ENCODE measurements at places on chromosomes 2 and 18.

GRCh38 chr2:143759455-143759854 lies 630.2 kb downstream of the ARHGAP15 start:
- no peak for DNase-seq

- no peak for DNase-seq
These were observed 295.4 kb downstream of the ZEB2 start for GRCh38 chr2:144224472-144224871.

GRCh38 chr2:219661197-219661954 lies 33.9 kb downstream of the SLC4A3 start:
- peak; percentile 42 for DNase-seq

DNA sequence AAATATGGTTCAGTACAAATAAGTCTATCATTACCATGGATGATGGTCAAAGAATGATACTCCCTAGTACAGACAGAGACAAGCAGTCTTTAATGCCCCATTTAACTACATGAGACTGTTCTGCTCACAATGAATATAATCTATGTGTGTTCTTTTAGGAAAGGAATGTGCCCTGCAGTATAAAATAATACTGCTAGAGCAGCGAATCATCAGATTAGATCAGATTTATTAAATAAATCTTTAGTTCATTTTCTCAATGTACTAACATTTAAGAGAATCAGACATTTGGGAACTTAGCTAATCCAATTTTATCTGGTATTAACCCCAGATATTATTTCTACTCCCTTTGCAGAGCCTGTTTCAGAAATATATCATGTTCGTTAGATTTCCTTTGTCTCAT lies 272.0 kb upstream of the GCFC2 start:
- no peak for DNase-seq

GRCh38 chr2:138112536-138112935 lies 148.3 kb downstream of the HNMT start:
- peak; percentile 30 for DNase-seq

- no peak for DNase-seq
These were observed 403.9 kb downstream of the SPAG16 start for GRCh38 chr2:213688133-213688532.

- DNase-seq, result no peak
These were observed 40.8 kb upstream of the CFAP36 start for GRCh38 chr2:55478610-55479304.

- DNase-seq, result no peak
These were observed 760.0 kb downstream of the METTL4 start for GRCh38 chr18:1811282-1811681.

DNA sequence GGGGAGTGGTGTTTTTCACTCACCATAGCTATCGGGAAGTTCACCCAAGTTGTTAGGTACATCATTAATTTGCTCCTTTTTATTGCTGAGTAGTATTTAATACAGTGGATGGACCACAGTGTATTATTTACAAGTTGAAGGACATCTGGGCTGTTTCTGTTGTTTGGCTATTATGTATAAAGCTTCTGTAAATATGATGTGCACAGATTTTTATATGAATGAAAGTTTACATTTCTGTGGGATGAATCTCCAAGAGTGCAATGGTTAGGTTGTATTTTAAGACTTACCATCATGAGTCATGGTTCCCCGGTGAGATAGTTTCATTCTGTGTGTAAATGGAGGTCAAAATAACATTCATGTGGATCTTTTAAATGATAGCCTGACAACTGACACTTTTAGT lies 337.4 kb downstream of the PTPRM start:
- peak; percentile 72 for DNase-seq

- DNase-seq, result no peak
These were observed at the start of gene RTP5 for GRCh38 chr2:241869087-241869961. TSS of gene RTP5 (plus strand) at chr2:241869729. CDS start at chr2:241869757, 28 bp downstream.

DNA sequence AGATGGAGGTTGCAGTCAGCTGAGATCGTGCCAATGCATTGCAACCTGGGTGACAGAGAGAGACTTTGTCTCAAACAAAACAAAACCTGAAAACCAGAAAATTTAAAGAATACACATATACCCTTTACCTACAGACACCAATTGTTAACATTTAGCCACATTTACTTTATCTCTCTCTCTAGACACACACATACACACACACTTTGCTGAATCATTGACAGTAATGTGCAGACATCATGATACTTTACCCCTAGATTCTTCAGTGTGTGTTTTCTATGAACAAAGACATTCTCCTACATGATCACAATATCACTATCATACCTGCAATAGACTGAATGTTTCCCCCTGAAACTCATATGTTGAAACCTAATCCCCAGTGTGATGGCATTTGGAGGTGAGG lies 10.2 kb upstream of the CFLAR start:
- DNase-seq, result no peak

- DNase-seq, result no peak
These were observed 239.8 kb downstream of the TFCP2L1 start for GRCh38 chr2:121045245-121045644.

DNA sequence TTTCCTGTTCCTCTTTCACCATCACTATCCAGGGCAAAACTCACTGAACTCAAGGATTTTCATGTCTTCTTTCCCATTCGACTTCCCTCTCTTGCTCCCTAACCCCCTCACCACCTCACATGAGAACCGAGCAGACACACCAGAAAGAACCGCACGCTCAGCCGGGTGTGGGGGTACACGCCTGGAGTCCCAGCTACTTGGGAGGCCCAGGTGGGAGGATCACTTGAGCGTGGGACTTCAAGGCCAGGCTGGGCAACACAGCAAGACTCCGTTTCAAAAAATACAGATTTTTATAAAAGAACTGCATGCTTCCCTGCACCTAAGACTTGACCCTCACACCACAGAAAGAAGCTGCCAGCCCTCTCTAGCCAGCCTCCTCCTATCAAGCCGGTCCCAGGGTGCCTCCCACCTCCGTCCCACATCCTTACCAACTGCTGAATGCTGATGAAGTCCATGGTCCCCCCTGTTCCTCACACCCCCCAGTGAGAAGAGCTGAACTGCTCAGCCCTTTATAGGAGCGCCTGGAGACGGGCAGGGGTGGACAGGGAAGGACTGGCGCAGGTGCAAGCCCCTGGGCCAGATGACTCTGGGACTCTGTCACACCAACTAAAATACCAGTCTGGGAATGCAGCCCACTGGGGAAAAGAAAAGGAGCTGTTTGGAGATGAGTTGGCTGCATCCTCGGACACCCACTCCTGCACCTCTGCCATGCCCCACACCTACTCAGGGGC lies at the start of gene ANKRD23:
Gene ANKRD23 (minus strand): TSS at position 484 of the 731 bp plus-strand sequence. CDS start 29 bp downstream, at position 455.
- DNase-seq, result no peak

- DNase-seq, result no peak
These were observed 2.9 kb downstream of the SUCLG1 start for GRCh38 chr2:84456156-84456555.

- DNase-seq, result no peak
These were observed 923.8 kb downstream of the LRP1B start for GRCh38 chr2:141207036-141207385.

- DNase-seq, result peak; percentile 56
These were observed 4.1 kb downstream of the TGFBRAP1 start for GRCh38 chr2:105325389-105325963.

DNA sequence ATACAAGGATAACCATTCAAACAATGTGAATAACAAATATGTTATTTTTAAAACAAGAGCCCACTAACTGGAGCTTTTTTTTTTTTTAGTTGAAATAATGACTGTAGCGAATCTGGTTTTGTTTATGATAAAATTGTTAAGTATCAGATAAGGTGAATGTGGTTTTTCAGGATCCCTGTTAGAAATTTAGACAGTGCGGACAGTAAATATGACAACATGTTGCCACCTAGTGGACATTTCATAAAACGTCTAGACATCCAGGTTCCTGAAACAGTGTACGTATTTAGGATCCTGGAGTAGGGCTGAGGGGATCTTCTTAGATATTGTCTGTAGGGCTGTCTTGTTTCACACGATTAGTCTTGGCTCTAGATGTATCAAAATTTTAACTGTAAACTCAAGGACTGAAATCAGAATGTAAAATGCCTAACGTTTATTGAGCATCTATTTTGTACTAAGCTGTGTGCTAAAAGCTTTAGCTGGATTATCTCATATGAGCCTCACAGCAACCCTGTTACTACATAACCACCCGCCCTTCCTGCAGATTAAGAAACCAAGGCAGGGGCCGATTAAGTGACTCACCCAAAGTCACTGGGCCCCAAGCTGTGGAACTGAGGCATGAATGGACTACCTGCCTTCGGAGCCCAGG lies 23.9 kb upstream of the CCDC68 start:
- DNase-seq, result peak; percentile 66

GRCh38 chr2:23021311-23022120 lies 363.5 kb upstream of the KLHL29 start:
- no peak for DNase-seq

DNA sequence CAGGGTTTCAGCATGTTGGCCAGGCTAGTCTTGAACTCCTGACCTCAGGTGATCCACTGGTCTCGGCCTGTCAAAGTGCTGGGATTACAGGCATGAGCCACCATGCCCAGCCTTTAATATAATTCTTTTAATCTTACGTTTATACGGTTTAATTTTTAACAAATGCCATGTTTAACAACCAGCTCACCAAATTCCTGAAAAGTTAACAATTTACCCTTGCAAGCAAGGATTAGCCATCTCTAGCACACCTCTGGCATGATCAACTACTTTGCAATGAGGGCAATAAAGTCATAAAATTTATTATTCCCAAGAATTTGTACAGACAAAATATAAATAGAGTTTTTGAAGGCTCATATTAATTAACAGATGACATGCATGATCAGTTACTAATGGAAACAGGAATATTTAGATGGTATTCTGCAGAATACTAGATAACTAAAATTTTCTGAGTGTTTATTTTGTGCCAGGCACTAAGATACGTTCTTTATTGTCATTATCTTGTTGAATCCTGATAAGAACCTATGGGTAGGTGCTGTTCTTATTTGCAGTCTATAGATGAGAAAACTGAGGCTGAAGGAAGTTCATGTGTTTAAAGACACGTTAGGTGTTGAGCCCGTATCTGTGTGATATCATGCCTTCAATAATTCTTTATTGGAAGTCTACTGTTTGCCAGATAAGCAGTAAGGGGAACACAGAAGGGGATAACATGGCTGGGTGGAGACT lies 190.1 kb downstream of the CDCA7 start:
- no peak for DNase-seq

GRCh38 chr2:112627060-112628040 lies 18.4 kb upstream of the SLC20A1 start:
- DNase-seq, result peak; percentile 95

GRCh38 chr18:21309248-21309647 lies 67.2 kb downstream of the GREB1L start:
- DNase-seq, result no peak

GRCh38 chr2:138415985-138416384 lies 85.6 kb upstream of the SPOPL start:
- peak; percentile 12 for DNase-seq

GRCh38 chr18:35343936-35344735 lies at the start of gene ZNF24:
TSS of gene ZNF24 (minus strand) at chr18:35344420. CDS start at chr18:35340650, 3,770 bp downstream.
- DNase-seq, result peak; percentile 92

DNA sequence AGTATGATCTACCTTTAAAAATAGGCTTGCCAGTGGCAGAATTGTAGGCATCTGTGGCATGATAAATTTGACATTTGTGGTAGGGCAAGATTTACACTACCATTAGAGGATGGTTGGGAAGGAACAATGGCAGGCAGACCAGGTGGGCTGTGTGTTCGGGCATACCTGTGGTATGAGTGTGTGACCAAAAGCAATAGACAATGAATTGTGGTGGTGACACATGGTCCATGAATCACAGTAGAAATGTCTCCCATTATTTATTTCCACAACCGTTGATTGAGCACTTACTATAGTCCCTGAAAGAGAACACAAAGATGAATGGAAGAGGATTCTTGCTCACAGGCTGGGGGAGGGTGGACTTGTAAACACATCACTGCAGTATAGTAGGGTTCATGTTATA lies 29.9 kb upstream of the RUFY4 start:
- DNase-seq, result no peak

DNA sequence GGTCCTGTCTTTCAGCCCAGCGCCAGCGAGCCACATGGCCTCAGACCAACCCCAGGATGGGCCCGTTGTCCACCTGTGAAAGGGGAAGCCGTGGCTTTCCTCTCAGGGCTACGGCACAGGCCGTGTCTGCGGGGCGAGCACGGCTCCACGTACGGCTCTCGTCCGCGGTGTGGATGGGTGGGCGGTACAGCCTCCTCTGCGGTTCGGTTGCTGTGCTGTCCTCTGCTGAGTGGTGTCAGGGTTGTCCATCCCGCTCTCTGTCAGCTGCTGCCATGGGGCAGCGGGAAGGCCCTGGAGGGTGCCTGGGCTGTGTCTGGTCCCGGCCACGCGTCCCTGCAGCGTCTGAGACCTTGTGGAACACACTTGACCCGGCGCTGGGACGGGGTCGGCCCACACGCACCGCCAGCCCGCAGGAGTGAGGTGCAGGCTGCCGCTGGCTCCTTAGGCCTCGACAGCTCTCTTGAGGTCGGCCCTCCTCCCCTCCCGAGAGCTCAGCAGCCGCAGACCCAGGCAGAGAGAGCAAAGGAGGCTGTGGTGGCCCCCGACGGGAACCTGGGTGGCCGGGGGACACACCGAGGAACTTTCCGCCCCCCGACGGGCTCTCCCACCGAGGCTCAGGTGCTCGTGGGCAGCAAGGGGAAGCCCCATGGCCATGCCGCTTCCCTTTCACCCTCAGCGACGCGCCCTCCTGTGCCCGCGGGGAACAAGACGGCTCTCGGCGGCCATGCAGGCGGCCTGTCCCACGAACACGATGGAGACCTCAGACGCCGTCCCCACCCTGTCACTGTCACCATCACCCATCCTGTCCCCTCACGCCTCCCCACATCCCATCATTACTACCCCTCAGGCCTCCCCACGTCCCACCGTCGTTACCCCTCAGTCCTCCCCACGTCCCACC lies 128.7 kb downstream of the NFATC1 start:
- DNase-seq, result no peak

- no peak for DNase-seq
These were observed 94.9 kb downstream of the PXDN start for GRCh38 chr2:1649103-1650084.

DNA sequence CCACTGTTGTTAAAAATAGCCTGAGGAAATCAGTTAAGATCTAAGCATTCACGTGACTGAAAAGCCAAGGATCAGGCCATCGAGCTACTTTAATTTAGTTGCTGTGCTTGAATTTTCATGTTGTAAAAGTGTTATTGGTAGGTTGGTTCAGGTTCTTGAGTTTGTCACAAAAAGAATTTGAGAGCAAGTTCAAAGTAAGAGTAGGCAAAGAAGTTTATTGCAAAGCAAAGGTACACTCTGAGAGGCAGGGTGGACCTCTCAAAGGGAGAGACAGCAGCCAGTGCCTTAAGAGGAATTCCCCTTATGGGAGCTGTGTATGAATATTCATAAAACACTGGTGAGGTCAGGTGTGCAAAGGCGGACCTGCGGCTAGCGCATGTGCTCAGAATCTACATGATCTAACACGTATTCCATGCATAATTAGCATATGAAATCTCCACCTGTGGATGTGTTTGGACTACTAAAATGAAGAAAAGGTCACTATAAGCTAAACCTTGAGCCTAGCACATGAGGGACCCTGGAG lies 236.5 kb downstream of the NDUFA10 start:
- no peak for DNase-seq

DNA sequence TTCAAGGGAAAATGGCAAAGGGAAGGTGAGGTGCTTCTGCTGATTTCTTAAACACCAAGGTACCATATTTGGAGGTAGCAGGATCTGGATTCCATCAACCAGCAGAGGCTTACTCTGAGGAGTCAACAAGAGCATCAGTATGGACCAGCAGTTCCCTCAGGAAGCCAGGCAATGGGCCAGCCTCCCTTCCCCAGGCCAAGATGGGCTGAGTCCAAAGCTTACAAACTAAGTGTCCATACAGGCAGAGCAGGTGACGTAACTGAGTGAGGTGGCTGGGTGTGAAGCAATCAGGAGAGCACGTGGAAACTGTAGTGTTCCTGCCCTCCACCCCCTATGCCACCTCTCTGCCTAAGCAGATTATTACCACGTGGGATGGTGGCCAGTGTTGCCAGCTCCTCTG lies 134.2 kb upstream of the HNRNPA3 start:
- no peak for DNase-seq

All from brain microvascular endothelial cell (primary cell).